ENCODE measurements at places on chromosomes 5 and 9.

- DNase-seq = no peak
Observed at GRCh38 chr9:16611983-16612382, 258.5 kb downstream of the BNC2 start.

DNA sequence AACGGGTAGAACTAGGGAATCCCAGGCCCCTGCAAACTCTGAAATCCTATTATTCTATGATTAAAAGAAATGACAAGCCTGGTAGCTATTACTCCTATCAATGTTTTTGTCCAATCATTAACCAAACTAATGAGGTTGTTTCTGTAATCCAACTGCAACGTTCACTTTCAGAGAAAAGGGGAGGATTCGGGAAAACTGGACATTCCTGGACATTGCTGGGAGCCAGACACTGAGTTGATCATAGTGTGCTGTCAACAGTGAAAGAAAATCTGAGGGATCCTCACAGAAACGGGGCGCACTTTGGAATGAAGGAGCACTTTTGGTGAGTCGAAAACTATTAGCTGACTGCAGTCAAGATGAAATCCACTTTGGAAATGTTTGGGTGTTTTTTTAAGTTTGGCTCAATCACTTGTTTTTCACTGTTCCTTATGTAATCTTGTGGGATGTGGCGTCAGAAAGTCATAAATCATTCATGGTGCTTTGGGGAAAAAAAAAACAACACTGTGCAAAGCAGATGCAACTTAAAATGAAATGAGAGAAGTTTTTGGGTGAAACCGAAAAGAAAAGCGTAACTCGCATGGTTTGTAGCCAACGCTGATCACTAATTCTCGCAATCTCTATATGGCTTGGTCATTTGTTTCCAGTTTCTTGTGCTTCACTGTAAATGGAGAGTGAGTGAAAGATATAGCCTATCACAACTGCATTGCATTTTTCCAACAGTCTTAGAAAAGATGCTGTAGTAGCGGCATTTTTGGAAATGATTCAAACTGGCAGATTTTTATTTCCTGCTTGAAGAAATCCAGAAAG lies 51.2 kb upstream of the ADRA1B start:
- DNase-seq = no peak

GRCh38 chr5:167949435-167949834 lies 342.0 kb upstream of the WWC1 start:
- no peak for DNase-seq

- DNase-seq = no peak
Observed at GRCh38 chr9:100441911-100442361, 15.0 kb downstream of the MSANTD3 start.

DNA sequence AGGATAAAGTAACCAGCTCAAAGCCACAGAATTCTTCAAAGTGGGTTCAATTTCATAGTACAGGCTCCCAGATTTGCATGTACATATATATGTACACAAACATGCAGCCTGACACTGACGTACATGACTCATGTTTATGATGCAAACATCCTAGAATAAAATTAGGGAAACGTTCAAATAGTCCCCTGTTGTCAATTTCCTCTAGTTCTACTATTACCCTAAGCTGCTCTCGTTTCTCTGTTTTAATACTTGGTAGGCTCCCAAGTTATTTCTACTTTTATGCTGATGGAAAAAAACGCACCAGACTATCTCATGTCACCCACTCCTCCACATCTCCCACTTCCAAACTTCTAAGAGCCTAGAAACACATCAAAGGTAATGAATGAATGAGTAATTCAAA lies 229.7 kb downstream of the EPB41L4A start:
- DNase-seq = no peak

GRCh38 chr5:15510831-15511230 lies 10.9 kb downstream of the FBXL7 start:
- DNase-seq = no peak

GRCh38 chr5:10671041-10672008 lies 89.7 kb downstream of the DAP start:
- DNase-seq = no peak

DNA sequence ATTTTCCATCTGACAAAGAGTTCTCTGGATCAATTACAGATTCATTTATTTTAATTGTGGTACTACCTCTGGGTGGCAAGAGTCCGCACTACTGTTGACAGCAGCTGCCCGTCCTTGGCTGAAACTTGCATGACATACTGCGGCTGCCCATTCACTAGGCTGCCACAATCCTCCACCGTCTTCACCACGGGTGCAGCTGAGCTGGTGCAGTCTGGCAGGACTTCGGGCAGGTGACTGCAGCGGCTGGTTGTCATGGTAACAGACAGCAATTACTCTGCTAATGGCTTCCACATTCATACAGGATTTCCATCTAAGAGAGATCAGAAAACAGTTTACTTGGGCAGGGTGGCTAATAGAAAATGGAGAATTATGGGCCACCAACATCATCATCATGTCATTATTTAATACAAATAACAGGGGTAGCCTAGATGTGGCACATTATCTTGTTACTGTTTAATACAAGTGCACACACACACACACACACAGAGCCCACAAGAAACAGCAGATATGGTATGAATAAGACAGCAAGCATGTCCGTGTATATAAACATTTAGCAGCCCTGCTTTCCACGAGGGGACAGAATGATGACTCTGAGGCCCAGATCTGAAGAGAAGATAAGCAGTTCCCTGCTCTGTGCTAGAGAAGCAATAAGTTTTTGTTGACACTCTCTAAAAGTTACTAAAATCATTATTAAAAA lies 112.3 kb downstream of the MARCHF3 start:
- DNase-seq = no peak

DNA sequence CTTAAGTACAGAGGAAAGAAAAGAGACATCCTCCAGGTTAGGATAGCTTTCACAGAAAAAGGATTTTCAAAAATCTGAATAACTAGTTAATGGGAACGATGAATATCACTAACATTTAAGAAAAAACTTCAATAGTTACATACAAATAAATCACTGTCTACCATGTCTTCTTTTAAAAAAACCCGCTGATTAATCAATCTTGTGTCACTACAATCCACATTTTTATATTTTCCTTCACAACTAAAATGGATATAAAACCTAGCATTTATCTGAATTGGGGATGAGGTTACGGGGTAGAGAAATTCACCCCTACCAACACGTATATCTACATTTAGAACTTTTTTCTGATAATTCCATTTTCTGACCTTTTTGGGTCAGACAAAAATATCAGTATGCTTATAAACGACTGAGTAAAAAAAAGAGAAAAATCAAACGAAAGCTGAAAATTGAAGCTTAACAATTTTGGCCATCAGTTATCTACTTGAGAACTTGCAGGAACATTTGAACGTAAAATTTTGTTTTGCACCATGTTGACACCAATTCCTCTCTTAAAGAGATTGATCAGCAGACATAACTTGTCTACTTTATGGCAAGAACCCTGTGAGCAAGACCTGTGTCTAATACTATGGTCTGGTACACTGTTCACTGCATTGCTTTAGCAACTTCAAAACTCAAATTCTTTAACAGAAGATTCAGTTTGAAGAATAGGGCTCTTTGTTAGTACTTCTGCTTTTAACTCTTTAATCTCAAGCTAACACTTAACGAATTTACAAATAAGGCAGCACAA lies 4.8 kb downstream of the NR3C1 start:
- no peak for DNase-seq

GRCh38 chr5:165405340-165405739 lies 1899.9 kb downstream of the MAT2B start:
- no peak for DNase-seq

DNA sequence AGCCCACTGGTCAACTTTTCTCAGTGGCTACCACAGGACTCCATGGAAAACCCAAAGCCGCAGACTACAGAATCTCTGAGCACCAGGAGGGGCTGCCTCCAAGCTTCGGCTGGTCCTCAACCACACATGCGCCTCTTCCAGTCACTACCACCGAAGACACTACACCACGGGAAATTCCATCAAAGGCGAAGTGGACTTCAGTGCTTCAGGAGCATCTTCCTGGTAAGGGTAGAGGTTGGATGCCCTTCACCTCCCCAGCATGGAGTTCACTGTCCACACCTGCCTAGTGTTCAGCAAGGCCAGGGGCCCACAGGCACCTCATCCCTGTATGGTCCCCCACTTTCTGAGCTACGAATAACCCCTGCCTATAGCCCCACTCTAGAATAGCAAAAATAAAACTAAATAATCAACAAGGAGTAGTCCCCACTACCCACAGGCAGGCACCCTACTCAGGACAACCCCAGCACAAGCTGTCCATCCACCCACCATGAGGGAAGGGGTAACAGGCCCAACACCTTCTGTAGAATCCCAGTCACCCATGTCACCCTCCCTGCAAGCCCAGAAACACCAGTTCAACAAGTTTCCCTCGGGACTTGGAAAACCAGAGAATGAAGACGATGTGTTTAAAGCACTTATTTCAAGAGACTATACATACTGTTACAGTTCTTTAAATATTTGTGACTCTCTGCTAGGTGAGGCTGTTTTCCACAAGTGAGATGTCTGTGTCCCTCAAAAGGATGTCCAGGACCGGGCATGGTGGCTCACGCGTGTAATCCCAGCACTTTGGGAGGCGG lies 2.6 kb downstream of the VDAC1 start:
- DNase-seq = no peak
